ENCODE measurements at places on chromosomes 2 and 18.

- DNase-seq: no peak
Measured at GRCh38 chr2:11203480-11203879, 48.2 kb downstream of the SLC66A3 start.

GRCh38 chr2:20634507-20635112, 16.3 kb downstream of the HS1BP3 start:
- DNase-seq: no peak

GRCh38 chr2:142286618-142287017, 155.8 kb upstream of the LRP1B start:
- no peak for DNase-seq

- no peak for DNase-seq
Measured at GRCh38 chr2:138244501-138244925, 257.1 kb upstream of the SPOPL start.

GRCh38 chr2:151931030-151931611, 102.9 kb upstream of the ARL5A start:
- no peak for DNase-seq

- DNase-seq: peak; percentile 96
Measured at GRCh38 chr2:45259138-45259537, 249.9 kb upstream of the SIX2 start.

DNA sequence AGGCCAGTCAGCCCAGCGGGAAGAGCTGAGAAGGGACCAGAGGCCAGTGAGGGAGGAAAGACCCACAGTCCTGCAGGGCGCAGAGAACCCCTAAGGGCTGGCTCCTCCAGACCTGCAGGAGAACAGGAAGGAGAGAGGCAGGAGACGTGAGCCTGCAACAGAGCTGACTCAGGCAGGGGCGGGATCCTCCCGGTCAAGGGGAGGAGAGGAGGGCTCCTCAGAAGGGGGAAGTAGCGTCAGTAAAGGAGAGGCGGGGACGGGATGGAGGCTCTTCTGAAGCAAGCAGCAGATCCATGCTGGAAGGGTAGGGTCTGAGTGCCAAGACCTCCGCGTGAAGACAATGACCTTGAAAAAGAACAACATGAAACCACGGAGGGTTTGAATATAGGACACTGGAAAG, 50.8 kb downstream of the TRABD2A start:
- DNase-seq: no peak

DNA sequence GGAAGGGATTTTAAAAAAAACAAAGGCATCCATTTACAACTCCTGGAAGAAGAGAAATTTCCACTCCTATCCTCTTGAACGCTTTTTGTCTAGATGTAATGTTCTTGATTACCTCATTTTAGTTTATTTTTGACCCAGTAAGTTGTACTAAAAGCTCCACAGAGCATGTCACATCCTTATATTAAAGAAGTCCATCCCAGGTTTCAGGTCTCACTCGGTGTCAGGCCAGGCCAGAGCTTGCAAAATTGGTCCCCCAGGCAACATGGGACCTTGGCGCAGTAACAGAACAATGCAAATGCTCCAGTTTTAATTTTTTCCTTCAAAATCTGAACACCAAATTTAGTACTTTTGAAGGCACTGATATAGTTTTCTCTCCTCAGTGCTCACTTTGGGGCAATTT, 218.4 kb upstream of the REV1 start:
- DNase-seq: no peak

GRCh38 chr2:216130346-216130971, 21.3 kb downstream of the XRCC5 start:
- DNase-seq: no peak

GRCh38 chr2:40658941-40659340, 207.1 kb upstream of the SLC8A1 start:
- DNase-seq: no peak

DNA sequence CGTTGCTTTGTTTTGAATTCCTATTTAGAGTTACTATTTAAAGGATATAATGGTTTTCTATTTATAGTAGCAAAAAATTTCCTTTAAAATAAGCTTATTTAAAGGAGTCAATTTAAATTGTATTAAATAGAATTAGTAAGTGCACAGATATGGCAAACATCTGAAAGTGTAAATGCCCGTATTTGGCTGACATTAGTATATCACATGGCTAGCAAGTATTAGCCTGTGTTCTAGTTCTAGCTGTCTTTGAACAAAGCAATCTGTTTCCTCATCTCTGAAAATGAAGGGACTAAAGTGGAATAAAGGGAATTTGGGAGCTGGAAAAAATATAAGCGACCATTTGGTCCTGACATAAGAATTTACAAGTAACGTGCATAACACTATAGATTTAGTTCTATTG, 32.2 kb downstream of the PELI1 start:
- DNase-seq: no peak

DNA sequence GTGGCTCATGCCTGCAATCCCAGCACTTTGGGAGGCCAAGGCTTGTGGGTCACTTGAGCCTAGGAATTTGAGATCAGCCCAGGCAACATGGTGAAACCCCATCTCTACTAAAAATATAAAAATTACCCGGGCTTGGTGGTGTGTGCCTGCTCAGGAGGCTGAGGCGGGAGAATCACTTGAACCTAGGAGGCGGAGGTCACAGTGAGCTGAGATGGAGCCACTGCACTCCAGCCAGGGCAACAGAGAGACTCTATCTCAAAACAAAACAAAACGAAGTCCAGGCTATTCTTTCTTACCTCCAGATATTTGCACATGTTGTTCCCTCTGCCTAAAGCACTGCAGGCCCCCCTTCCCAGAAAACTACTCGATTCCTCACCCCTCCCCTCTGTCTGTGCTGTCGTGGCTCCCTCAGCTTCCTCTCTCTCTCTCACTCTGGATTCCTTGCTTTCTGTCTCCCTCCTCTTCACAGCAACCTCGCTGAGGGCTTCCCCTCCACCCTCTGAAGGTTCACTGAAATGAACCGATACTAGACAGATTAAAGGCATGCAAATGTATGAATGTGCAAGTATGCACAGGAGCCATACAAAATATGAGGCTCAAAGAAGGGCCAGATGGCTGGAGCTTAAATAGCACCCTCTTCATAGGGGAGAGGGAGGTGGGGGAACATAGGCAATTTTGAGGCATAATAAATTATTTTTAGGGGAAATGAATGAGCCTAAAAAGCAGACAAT, 18.5 kb downstream of the TMEM177 start:
- DNase-seq: no peak

DNA sequence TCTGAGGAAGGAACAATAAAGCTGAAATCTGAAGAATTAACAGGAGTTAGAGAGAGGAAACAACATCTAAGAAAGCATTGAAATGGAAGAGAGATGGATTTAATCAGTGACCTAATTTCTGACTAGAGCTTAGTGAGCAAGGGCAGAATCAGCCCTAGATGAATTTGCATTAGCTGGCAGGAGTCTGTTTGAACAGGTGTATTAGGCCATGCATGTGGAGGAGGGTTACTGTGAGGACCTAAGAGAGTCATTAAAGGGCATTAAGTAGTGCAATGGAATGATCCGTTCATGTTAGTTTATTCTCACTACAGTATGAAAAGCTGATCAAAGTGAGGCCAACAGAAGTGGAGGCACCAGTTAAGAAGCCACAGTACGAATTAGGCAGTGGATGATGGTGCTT, 285.3 kb downstream of the GRB14 start:
- peak; percentile 39 for DNase-seq

DNA sequence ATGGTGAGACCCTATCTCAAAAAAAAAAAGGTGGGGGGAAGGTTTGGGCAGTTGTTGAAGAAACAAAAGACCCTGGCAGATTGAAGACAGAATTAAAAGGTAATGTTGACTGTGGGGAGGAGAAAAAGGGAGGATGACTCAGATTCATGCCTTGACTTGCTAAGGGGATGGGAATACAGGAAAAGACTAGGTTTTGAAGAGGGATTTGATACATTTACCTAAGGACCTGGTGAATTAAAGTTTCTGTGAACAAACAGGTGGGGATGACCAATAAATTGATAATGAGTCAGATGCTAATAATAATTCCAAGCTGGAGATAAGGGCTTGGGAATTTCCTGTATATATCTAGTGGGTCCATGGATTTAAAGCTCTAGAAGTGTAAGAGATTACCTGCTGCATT, 27.6 kb downstream of the TTR start:
- no peak for DNase-seq

- DNase-seq: no peak
Measured at GRCh38 chr2:148067801-148068200, 46.9 kb downstream of the MBD5 start.

DNA sequence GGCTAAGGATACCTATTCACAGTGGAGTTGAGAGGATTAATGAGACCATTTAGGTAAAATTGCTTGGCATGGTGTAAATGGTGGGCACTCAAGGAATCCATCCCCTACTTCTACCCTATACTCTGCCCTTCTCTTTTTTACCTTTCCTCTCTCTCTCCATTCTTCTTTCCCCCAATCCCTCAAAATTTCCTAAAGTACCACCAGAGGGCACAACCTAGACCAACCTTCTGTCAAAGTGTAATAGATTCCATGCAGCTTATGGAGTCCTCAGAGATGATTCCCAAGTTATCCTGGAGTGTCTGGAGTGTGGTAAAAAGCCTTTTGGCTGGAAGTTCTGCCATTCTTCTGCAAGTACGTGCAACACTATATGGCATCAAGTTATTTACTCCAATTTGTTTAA, 33.0 kb upstream of the CCDC195 start:
- no peak for DNase-seq

- no peak for DNase-seq
Measured at GRCh38 chr18:24795129-24795528, 334.7 kb downstream of the HRH4 start.

GRCh38 chr2:1910592-1911246, 166.4 kb upstream of the PXDN start:
- no peak for DNase-seq

GRCh38 chr2:158131483-158131912, 29.8 kb downstream of the UPP2 start:
- no peak for DNase-seq

GRCh38 chr2:118830881-118831280, 16.6 kb downstream of the EN1 start:
- no peak for DNase-seq

DNA sequence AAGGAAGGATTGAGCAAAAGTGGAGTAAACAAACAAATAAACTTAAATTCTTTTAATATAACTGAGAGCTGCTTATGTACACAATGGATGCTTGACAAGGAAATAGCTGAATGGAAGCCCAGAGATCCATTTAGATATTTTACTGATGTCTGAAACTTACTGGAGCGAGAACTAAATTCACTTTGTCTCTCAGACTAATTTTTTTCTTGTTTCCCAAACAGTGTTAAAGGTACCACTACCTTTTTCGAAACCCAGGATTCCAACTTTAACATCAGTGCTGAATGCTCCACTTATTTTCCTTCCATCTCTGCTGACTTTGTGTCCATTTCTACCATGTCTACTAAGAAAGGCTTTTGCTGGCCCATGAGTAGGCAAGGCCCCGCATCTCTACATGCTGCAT, 4.0 kb downstream of the EFEMP1 start:
- no peak for DNase-seq

GRCh38 chr2:241659150-241659739, 21.8 kb downstream of the ATG4B start:
- no peak for DNase-seq

GRCh38 chr2:12236136-12236844, 480.4 kb upstream of the TRIB2 start:
- DNase-seq: no peak

- DNase-seq: no peak
Measured at GRCh38 chr18:65527879-65528633, 222.8 kb upstream of the CDH7 start.

- no peak for DNase-seq
Measured at GRCh38 chr2:173258701-173259100, 96.0 kb upstream of the CDCA7 start.

DNA sequence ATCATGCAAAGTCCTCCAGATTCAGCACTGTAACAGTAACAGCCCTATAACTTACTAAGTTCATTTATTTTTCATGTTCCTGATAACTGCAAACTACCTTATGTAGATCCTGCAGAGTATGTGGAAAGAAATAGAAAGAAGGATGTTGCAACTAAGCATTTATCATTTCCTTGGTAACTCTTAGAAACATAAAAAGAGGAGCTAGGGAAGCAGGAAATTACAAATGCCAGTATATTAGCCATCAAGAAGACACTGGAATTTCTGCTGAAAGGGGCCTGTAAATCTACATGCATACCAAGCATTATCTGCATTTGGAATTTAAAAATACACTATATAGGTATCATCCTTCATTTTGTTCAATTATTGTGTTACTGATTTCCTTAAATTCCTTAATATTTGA, 66.8 kb downstream of the PDE11A start:
- no peak for DNase-seq

DNA sequence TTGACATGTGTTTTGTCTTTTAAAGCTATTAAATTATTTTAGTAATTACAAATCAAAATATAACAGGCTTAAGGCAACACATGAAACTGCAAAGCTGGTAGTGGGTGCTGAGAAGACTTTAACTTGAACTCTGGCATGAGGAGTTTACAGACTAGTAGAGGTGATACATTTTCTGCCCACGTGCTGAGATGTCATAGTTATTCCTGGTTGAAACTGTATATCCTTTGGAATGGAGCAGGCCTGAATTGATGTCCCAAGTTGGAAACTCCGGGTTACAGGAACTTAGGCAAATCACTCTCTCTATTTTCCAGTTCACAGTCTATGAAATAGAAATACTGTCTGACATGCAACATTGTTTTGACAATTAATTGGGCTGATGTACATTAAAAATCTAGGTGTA, 177.1 kb upstream of the NOL4 start:
- DNase-seq: no peak

GRCh38 chr2:240365971-240366471, 69.4 kb upstream of the GPC1 start:
- no peak for DNase-seq

- no peak for DNase-seq
Measured at GRCh38 chr2:16279641-16280040, 339.3 kb downstream of the MYCN start.

DNA sequence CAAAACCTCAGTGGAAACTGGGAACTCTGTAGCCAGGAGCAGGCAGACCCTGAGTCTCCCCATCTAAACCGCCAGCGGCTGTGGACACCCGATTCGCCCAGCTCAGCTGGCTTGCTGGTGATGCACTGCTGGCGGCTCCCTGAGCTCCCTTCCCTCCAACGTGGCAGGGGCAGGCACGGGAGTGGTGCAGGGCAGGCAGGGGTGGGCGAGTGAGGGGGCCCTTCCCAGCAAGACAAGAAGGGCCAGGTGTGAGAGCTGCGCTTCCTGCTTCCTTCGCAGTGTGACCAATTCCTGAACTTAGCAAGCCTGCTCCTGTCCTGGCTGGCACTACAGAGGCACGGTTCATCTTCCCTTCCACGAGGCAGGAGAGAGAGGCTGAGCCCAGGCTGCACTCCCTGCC, 12.3 kb upstream of the SEMA4C start:
- no peak for DNase-seq

Data from SHP77 treated with DMSO at 0.1 percent for 48 hours (cell line).